ENCODE measurements at places on chromosomes 3 and 15.

- DNase-seq = no peak
Measured at GRCh38 chr3:187256051-187256616, 35.4 kb downstream of the MASP1 start.

DNA sequence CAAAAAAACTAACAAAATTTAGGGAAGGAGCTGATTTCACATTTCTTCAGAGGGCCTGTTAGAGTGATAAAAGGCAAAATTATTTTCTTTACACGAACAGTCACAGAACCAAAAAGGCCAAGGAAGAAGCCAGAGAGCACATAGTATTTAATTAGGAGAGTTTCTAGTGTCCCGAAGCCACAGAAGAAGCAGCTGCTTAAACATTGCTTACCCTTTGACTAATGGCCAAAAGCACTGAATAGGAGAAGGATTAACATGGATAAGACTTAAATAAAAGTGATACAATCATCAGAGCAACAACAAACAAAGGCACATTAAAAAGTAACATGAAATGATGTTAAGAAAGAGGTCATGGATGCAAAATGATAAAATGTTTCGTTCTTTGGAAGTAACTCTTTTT lies 98.6 kb downstream of the CHL1 start:
- DNase-seq = no peak

DNA sequence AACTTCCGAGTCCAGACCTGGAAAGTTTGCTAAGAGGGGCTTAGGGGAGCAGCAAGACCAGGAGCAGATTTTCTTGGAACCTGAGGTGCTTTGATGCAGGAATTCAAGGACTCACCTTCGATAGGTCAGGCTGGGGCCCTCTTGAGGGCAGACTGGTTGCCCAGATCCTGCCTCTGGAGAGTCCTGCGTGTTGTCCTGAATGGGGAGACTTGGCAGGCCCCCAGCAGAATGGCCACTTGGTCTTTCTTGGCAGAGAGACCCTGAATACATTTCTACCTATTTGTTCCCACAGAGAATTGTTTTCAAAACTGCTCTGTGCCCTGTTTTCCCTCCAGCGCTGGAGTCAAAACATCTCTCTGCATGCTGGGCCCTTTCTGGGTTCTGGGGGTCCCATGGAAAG lies 4.2 kb downstream of the KLF13 start:
- no peak for DNase-seq

DNA sequence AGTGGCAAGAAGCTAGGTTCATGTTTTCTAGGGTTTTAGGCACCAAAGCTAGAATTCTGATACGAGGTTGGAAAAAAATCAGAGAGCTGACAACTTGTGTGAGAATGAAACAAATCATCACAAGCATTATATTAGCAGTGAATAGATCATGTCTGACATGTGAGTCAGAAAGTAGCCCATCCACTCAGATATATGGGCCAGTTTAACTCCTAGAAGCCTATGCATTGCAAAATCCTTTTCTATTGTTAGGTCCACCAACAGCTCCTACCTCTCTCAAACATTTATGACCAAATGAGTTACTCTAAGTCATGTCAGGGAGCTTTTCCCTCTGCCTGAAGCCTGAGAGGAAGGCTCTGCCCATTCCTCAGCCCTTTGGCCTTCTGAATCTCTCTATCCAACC lies 44.0 kb downstream of the KBTBD12 start:
- DNase-seq = no peak

DNA sequence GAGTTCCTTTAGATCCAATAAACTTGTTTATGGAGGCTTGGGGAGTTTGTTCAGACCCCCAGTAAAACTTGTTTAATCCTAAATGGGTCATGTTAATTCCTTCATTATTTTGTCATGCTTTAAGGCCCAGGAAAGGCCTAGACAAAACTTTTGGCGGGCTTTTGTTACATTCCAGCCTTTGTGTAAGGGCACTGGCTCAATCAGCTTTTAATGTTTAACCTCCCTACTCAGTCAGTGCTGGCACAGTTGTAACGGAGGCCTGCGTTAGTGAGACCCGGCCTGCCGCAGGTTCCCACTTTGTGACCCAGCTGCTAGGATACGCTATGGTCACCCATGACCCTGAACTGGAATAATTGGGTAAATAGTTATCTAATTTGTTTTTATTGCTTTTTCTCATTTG lies 59.2 kb downstream of the OXSM start:
- DNase-seq = no peak

- no peak for DNase-seq
Measured at GRCh38 chr3:197430502-197430901, 125.3 kb downstream of the BDH1 start.

DNA sequence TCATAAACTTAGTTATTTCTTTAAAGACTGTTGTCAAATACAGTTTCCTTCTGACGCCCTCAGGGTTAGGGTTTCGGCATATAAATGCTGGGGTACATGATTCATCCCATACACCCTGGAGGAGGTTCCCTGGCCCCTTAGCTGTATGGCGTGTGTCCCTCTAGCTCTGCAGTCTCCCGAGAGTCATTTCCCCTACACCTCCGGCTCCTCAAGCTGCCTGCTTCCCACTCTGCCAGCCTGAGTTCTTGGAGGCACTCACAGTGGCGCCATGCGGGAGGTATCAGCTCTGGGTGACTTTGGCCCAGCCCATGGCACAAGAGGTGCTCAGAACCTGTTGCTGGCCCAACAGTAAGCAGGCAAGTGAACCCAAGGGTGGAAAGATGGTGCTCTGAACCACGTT lies 70.2 kb upstream of the TRPM1 start:
- no peak for DNase-seq

GRCh38 chr3:61114316-61114953 lies 136.8 kb downstream of the FHIT start:
- DNase-seq = no peak

DNA sequence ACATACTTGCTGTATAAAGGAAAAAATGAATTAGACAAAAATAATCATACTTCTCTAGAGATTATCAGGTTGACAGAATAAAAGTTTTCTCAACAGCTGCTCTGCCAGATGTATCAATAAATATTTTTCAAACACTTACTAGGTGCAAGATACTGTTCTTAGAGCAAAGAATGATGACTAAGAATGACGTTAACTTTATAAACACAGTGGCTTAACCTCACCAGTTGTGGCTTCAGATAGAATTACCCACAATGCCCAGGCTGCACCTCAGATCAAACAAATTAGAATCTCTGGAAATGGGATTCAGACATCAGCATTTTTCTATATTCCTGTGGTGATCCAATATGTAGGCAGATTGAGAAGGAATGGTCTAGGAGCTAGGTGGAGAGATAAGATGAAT lies 422.4 kb upstream of the ATP11B start:
- no peak for DNase-seq

DNA sequence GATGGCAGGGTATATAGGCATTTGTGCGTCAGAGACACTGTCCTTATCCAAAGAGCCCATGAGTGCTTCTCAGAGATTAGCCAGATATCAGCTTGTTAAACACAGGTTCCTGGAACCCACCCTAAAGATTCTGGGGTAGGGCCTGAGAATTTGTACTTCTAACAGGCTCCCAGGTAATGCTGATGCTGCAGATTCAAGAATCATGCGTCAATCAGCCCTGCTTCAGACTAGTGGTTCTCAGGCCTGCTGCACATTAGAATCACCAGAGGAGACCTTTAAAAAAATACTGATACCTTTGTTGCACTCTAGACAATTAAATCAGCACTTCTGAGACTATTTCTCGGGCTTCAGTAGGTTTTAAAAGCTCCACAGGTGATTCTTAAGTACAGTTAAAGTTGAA lies 369.5 kb downstream of the MFSD1 start:
- no peak for DNase-seq

- no peak for DNase-seq
Measured at GRCh38 chr3:67641451-67641850, 13.0 kb downstream of the SUCLG2 start.
